CD4-positive, alpha-beta T cell treated with Interleukin-6 at 100 ng/mL for 8 hours (primary cell): ENCODE measurements at places on chromosomes 5 and 9.
A peak's percentile ranks its signal among the peaks of the same experiment; 100 is the strongest.

DNA sequence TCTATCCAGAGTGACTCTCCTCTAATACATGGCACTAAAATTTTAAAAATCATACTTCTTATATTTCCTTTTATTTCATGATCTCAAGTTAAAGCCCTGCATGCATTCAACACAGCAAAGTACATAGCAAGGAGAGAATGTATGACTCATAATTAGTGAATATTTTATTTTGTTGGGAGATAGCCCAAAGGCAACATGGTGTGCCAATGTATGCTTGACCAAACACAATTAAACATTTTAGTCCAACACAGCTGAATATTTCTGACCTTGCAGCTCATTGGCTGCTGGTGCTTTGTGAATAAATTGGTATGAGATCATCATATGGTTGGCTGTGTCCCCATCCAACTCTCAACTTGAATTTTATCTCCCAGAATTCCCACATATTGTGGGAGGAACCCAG, 103.5 kb downstream of the NPR3 start:
- DNase-seq, result no peak

- no peak for DNase-seq
These were observed 100.6 kb upstream of the TARS1 start for GRCh38 chr5:33340195-33340594.

DNA sequence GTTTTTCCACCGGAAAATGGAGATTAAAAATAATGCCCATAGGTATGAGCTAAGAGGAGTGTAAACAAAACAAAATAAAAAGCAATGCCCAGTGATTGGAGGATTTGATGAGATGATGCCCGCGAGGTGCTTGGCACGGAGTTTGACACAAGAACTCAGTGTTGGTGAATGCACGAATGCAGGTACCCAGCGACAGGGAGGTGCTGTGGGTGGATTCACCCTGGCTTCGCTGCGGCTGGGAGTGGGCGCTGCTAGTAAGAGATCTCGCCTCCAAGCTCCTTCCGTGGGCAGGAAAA, 526 bp upstream of the STXBP1 start:
- no peak for DNase-seq

- no peak for DNase-seq
These were observed 111.0 kb upstream of the PTCH1 start for GRCh38 chr9:95627802-95628201.

- DNase-seq, result no peak
These were observed 15.0 kb upstream of the GPX3 start for GRCh38 chr5:151005187-151005949.

- no peak for DNase-seq
These were observed 150.8 kb downstream of the MTRR start for GRCh38 chr5:8019719-8020218.

DNA sequence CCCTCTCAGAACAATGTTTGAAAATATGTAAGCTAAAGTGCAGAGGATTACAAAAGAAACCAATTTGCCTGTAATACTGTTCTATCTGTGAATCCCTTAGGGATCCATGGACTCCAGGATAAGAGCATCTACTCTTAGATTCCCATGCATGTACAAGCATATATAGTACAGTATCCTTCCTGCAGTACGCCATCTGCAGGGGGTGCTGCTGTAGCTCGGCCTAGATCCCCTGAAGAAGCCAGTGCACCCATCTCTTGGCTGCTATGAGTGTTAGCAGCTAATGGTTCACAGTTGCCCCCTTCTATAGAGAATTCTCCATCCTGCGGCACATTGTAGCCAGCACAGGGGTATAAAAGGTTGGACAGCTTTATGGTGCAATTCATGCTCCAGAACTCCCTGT, 61.8 kb upstream of the SLC30A5 start:
- DNase-seq, result no peak

DNA sequence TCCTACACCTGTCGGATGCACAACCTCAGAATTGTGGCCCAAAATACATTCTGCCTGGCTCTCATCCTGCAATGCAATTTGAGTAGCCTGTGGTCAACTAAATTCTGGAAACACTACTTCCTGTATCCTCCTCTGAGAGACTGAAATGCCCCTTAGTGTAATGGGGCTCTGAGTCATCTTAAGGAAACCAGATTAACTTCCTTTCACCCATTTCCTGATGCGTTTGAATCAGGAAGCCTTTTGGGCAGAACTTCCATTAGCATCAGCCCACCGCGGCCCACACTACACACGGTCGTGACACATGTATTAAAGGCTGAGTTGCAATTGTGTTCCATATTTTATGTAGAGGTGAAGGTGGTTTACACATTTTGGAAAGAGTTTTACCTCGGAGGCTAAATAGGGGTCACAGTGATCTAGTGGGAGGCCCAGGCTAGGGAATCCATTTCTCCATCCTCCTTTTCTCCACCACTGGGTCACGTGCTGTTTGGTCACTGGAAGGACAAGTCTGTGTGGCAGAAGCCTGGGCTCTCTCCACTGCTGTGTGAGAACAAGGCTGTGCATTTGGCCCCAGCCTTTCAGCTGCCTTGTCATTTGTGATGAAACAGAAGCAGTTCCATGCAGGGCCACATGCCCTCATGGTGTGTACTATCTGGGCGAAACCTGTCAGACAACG, 55.9 kb downstream of the DAP start:
- DNase-seq, result no peak

DNA sequence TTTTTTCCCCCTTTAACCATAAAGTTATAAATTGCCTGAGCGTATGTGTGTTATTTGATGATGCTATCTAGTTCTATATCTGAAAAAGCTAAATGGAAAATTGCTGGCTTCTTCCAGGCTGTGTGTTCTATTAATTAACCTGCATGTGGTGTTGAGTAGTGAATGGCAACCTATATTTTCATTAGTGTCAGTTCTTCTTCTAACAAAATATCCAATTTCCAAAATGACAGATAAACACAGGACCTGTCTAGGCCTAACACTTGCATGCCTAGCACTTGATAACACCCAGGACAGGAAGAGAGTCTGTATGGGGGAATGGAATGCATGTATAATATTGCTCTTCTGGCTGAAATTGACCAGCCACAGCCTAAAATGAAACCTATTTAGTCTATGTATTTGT, 91.7 kb downstream of the CD180 start:
- DNase-seq, result no peak

GRCh38 chr5:73783828-73784227, 157.8 kb downstream of the ARHGEF28 start:
- no peak for DNase-seq

DNA sequence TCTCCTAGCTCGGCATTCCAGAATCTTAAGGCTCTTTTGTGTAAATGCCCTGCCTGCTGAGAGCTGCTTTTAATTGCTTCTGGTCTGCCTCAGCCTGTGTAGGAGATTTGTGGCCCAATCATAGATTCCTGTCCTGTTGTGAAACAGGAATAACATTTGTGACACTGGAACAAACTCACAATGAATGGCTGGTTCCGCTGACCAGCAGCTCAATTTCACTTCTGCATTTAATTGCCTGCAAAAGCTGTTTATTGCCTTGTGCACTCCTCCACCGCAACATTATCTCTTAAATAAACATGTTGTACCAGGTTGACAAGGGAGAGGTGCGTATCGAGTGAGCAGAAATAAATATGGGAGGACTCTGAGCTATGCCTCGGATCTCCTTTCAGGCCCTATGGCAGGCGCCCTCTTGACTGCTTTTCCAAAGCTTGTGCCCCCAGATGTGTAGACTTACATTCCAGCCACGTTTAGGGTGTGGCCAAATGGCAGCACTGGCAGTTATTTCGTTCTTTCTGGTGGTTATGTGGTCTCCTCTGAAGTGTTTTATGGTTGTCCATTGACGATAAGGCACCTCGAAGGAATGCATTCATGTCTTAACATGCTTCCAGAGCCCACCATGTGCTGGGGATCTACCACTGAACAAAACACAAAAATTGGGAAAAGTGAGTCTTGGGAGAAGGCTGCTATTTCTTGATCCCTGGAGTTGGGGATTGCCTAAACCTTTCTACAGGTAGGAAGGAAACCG, 58.1 kb downstream of the DMRT1 start:
- no peak for DNase-seq

DNA sequence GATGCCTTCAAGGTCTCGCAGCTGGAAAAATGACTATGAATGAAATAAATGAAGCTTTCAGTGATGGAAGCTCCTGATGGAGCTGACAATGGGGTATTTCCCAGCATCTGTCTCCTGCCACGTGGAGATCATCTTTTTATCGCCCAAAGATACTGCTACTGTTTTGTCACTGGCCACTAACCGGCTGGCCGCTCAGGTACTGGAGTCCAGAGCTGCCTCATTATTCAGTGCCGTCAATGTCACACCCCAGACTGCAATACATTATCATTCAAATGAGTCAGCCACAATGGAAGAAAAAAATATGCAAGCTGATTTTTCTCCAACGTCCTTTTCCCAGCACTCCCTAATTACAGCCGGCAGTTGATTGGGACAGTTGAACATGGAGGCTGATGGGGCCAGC, 280.4 kb downstream of the ZSWIM6 start:
- DNase-seq, result no peak

GRCh38 chr9:8457055-8457454, 657.5 kb upstream of the DMAC1 start:
- DNase-seq, result no peak

DNA sequence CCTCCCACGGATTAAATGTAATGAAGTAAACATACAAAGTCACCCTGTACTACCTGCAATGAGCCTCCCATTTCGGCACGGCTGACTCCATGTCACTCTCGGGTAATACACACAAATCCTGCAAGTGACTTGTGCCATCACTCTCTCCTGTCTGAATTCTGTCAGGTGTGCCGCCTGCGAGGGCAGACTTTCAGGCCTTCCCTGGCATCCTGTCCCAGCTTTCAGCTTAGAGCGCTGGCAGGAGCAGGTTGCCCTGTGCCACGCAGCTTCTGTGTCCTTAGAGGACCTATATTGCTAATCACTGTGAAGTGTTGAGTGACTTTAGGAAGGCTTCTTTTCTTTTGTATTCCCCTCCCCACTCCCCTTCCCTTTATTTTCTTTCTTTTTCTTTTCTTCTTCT, 25.8 kb upstream of the S1PR3 start:
- no peak for DNase-seq

DNA sequence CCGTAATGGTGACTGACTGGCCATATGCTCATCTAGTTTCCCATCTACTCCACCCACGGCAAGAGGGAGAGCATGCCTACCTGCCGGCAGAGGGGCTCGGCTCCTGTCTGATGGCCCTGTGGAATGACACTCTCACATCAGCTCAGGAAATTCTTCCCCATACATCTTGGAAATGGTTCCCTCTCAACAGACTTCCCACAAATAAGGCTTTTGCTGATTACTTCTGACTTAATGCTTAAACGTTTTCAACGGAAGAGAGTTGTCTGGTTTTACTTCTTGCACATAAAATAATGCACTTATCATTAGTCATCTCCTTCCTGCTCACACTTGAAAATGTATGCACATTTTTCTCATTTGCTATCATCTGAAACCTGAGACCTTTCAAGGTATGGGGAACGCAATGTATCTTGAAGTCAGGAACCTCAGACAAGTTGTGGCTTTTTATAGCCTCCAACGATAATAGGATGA, 129.5 kb downstream of the TTLL11 start:
- no peak for DNase-seq

GRCh38 chr9:90009447-90009846, 404.6 kb downstream of the GADD45G start:
- no peak for DNase-seq

- DNase-seq, result no peak
These were observed 21.9 kb upstream of the PDCD1LG2 start for GRCh38 chr9:5488221-5489008.

DNA sequence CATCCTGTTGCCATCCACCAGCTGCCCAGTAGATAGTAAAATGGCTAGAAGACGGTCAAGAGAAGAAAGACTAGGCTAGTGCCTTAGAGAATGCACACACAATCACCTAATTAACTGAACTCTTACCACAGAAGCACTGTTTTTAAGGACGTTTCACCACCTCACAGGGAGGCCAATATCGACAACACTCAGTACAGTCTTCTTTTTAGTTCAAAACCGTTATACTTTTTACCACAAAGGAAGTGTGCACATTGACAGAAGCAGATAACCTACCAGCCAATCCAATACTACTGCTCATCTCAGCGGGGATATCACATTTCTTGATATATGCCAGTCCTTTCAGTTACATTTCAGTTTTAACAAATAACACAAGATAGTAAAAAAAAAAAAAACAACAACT, 122.3 kb downstream of the GNAQ start:
- DNase-seq, result peak; percentile 54
